ENCODE measurements at places on chromosomes 1 and 21. TPM values are rescaled to one million over a fixed set of nuclear protein-coding genes. Genes with fewer than 3 reads are reported as not detected.

The COL8A2 gene
- 17.4 TPM for total RNA-seq

The ARHGEF10L gene
- 27.3 TPM for total RNA-seq

The ISG15 gene
- 42.2 TPM for total RNA-seq

The HSPA6 gene
- 0.75 TPM for total RNA-seq

The CERS2 gene
- total RNA-seq = 217 TPM

The PRAMEF1 gene
- not detected for total RNA-seq

The KIF17 gene
- 1.3 TPM for total RNA-seq

The LHX8 gene
- not detected for total RNA-seq

The HCRTR1 gene
- 0.21 TPM for total RNA-seq

The KIF21B gene
- 2.6 TPM for total RNA-seq

The OVAAL gene
- not detected for total RNA-seq

The BEND5 gene
- 2.2 TPM for total RNA-seq

The RRAGC gene
- total RNA-seq = 71.2 TPM

The SLC37A1 gene
- total RNA-seq = 3.5 TPM

The ASTN1 gene
- total RNA-seq = not detected

The CLDN17 gene
- not detected for total RNA-seq

DNA sequence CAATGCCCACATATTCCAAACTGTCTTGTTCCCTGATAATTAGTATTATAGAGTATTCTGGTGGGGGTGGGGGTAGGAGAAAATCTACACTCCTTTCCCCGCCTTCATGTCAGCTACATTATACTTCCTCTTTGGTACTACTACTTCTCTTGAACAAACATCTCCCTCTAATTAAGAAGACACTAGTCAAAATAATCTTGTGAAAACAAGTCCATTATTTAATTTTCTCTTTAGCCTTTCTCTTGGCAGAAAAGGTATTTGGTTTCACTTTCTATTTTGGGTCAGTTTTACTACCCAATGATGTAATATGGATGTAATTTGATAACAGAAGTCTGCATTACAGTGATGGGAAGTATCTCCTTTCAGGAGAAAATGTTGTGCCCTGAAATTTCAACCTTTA is 22.5 kb downstream of the NTMT2 start:
- DNase-seq = no peak

GRCh38 chr21:27269644-27270043 is 302.8 kb upstream of the ADAMTS5 start:
- DNase-seq = no peak

DNA sequence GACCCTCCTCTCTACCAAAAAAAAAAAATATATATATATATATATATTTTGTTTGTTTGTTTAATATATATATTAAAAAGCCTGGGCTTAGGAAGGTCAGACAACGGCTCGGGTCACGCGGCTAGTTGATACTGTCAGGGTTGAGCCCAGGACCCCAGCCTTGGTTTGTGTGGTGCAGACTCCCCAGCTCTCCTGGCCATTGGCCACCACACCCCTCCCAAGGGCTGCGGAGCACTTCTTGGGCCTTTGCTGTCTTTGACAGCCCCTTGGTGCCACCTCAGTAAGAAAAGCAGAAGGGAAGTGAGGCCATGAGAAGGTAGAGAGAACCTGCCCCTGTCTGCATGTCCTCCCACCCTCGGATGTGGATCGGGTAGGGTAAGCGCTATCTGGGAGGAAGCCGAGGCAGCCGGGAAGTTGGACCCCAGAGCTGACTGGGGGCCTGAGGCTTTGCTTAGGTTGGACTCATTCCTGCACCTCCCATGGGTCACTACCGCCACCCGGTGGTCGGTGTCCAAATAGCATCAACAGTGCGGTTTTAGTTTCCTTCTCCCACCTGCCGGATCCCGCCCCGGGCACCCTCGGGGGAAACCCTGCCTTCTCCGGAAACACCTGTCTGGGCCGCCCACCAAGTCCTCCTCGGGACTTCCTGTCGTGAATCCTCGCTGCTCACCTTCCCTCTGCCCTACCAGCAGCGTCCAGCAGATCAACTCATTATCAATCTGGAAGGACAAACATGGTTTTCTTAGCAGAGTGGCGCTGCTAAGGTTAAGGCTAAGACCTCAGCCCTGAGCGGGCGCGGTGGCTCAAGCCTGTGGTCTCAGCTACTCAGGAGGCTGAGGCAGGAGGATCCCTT is 29.8 kb upstream of the GNPAT start:
- DNase-seq = no peak

DNA sequence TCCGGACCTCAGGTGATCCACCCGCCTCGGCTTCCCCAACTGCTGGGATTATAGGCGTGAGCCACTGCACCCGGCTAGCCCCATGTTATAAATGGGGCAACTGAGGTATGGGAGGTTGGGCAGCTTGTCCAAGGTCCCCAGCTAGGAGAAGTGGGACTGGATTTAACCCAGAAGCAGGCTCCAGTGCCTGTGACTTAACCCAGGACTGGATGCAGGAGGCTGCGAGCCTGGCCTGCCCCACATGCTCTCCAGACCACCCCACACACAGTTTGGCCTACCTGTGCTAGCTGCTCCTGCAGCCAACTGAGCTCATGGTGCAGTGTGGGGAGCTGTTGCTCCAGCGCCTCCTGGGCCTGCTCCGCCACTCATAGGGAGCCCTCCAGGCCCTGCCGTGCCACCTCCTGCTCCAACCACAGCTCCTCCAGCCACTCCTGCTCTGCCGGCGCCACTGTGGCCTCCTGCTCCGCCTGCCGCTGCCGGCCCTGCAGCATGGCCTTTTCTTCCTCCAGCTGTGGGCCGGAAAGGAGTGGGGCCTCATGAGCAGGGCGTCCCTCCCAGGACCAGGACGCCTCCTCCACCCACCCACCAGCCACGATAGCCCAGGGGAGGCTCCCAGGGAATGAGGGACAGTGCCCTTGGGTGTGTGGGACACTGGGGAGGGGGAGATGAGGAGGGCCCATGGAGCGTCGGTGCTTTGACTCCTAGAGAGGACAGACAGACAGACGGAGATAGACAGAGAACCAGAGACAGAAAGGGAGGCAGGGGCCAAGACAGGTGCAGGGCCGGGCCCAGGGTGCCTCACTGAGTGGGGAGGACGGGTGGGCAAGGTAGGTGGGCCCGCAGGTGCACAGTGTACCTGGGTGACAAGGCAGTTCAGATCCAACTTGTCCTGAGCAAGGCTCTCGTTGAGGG is 12.4 kb upstream of the NBPF1 start:
- DNase-seq = peak; percentile 100

DNA sequence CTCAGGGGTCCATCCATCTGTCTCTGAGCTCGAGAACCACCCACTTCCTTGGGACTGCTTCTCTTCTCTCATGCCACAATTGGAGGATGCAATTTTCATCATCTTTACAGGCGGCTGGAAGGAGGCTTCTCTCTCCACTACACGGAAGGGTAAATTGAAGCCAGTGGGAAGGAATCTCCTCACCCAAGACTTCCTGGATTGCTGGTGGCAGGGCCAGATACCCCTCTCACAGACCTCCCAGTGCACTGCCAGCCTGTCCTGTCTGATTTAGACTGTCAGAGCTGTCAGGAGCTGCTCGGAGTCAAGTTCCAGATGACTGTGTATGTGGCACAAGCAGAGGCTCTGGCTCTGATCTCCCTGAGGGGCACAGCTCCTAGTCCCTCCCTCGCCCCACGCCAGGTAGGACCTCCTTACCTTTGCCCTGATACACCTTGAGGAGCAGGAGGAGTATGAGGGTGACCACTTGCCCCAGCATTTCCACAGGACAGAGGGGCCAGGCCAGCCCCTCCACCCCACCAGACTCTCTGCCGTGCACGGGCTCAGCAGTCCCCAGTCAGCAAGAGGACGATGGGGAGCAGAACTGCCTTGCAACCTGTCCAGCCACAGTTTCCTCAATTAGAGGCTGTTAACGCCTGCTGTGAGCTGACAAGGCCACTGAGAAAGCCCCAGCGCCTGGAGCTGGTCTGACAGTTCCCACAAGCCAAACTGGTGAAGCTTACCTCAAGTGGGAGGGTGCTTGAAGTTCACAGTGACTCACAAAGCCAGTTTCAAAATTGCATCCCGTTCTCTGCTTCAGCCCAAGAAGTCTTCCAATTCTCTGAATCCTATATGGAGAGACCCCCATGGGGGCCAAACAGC is at the start of gene CD244:
Gene CD244, minus strand, starts transcription at position 685 of the 858 bp plus-strand sequence. Its CDS starts 210 bp downstream, at position 475.
- DNase-seq = no peak

GRCh38 chr1:5961601-5962000 is 30.6 kb downstream of the NPHP4 start:
- no peak for DNase-seq

GRCh38 chr1:198534548-198535418 is 5.7 kb downstream of the ATP6V1G3 start:
- DNase-seq = no peak

GRCh38 chr1:208183977-208184911 is 59.9 kb downstream of the PLXNA2 start:
- DNase-seq = no peak

- DNase-seq = no peak
Measured at GRCh38 chr1:159775716-159776115, 5.0 kb upstream of the DUSP23 start.

DNA sequence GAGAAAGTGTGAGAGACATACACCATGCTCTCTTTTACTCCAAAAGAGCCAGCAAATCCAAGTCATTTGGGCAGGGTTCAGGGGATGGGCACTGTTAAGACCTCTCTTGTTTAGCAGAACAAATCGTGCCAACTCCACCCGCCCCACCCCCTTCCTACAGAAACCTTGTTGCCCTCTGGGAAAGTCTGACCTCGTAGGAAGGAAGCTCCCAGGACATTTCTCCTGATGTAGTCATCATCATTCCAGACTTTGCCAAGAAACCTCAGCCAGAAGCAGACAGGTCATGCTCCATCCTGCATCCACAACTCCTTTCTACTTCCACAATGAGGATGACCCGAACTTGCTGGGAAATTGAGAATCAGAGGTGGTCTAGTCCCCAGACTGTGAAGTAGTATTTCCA is 57.7 kb downstream of the UBE2T start:
- DNase-seq = no peak

DNA sequence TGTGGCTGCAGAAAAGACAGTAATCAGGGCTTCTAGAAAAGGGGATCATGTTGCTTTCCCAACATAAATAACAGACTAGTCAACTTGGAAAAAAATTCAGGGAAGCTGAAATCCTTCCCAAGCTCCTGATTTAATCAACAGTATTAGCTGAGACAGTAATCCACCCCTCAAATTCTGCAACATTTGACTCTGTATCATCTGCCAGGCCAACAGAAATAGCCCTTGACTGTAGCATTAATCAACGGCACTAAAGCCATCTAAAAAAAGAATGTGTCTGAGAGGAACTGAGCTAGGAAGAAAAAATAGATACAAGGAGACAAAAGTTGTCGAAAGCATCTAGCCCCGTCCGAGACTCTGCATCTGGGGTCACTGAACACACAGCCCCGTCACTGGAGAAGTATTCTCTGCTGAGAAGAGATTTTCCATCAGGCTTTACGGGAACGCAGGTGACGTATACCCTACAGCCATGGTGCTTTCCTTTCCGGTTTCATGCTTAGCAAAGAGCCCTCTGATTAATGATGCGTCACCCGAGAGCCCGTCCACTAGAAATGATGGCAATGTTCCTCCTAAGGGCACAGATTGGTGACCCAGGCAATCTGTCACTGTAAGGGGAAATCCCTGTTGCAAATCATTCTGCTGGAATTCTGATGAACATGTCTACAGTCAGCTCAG is 42.1 kb upstream of the TP53BP2 start:
- no peak for DNase-seq

GRCh38 chr1:68116643-68117235 is 66.3 kb upstream of the DIRAS3 start:
- DNase-seq = no peak

DNA sequence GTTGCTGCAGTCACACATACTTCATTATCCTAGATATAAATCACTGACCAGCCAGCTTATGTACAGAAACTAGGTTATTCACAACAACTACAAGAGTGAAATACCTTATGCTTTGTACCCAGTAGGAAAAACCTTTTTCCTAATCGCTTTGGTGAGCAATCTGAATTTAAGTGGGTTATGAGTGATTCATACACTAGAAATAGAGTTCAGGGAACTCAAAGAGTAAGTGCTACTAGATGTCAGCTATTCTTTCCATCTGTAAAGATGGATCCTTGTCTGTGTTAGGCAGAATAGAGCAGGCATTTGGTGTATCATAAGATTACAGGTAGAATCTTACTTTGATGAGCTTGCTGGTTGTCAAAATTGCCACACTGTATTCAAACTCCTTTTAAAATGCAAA is 101.9 kb downstream of the ZNF644 start:
- no peak for DNase-seq

DNA sequence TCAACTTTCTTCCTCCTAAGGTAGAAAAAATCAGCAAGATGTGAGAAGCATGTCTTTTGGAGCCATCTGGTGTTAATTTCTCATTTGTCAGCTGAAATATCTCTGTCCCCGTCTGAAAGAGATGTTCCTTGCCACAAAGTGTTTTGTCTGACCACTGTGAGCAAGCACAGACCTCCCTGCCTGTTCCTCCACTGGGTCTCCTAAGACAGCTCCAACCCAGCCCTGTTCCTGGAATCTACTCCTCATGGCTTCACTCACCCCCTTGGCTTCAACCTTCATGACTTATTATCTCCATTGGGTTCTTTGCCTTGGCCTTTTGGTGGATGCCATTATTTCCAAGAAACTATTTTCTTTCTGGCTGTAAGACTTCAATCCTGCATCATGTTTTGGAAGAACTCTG is 65.7 kb upstream of the CACHD1 start:
- no peak for DNase-seq

DNA sequence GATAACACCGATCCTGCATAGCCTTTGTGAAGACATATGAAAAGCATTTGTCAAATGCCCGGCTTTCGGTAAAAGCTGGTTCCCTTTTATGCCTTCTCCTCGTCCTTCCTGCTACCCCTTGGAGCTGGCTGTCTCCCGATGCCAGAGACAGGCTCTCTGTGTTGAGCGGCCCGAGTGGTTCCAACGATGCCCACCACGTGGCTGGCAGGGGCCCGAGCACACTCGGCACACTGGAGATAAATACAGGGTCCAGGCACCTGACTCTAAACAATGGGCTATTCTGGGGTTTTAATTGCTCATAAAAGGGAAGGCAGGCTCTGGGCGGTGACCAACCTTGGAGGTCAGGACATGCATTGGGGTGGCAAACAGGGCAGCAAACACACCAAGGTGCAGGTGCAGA is 207.1 kb downstream of the HIVEP3 start:
- no peak for DNase-seq

DNA sequence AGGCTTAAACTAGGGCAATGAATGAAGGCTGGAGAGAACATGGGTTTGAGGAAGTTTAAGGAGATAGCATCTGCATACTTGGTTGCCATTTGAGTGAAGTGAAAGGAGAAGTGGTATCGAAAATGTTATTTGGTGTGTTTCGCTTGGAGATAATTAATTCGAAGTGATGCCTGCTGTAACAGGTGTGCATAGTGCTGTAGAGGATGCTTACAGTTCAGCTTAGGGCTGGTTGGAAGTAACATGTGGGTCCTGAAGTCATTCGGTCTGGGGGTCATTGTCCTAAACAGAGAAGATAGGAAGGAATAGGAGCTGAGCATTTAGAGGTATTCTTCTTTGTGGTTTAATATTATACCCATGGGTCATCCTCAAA is 301 bp upstream of the NUDT17 start:
- DNase-seq = no peak

GRCh38 chr21:42471716-42472330 is 24.2 kb downstream of the RSPH1 start:
- no peak for DNase-seq

GRCh38 chr1:246566813-246567645 is 773 bp downstream of the CNST start:
- DNase-seq = no peak

- no peak for DNase-seq
Measured at GRCh38 chr1:41514381-41514780, 29.9 kb upstream of the EDN2 start.

- DNase-seq = no peak
Measured at GRCh38 chr1:15758343-15758931, at the start of gene FBLIM1. TSS of gene FBLIM1 (plus strand) at chr1:15758795. CDS start at chr1:15764984, 6,189 bp downstream.
